Glutamatergic neuron (in vitro differentiated cells): ENCODE measurements at places on chromosomes 16 and 17. TPM values are rescaled to one million over a fixed set of nuclear protein-coding genes. Genes with fewer than 3 reads are reported as not detected.

Gene AGRP
- not detected for total RNA-seq

- no peaks in the 10 kb centered on the region for H3K36me3 ChIP-seq
- no peak overlapping the region for H3K27ac ChIP-seq
- DNase-seq, result no peak
- H3K4me1 ChIP-seq, result peaks cover 6% of the 10 kb centered on the region
Observed at GRCh38 chr16:56970934-56971767, 9.4 kb downstream of the CETP start.

Gene TM4SF5
- total RNA-seq, result not detected

Gene GCGR
- total RNA-seq, result 6.7 TPM

DNA sequence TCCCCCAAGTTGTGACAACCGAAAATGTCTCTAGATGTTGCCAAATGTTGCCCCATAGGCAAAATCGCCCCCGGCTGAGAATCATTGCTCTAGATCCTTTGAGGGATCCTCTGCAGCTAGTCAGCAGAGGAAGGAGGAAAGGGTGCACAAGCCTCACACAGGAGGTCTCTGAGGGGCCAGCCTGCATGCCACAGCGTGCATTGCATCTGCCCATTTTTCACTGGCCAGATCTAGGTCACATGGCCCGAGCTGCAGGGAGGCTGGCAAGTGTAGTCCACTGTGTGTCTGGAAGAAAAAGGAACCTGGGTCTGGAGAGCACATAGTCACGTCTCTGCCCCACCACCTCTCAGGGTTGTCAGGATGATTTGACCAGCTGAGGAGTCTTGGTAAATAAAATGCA is 138.2 kb downstream of the CCT6B start:
- H3K4me1 ChIP-seq, result peaks cover 17% of the 10 kb centered on the region
- no peak overlapping the region for H3K4me3 ChIP-seq
- no peak for DNase-seq

- peaks cover 5% of the 10 kb centered on the region for H3K27me3 ChIP-seq
- H3K36me3 ChIP-seq, result no peaks in the 10 kb centered on the region
- H3K4me3 ChIP-seq, result no peak overlapping the region
- no peak for DNase-seq
Observed at GRCh38 chr16:89646906-89647305, 10.6 kb downstream of the CHMP1A start.
